Fibroblast of gingiva (primary cell): ENCODE measurements at places on chromosomes 13 and 19.

DNA sequence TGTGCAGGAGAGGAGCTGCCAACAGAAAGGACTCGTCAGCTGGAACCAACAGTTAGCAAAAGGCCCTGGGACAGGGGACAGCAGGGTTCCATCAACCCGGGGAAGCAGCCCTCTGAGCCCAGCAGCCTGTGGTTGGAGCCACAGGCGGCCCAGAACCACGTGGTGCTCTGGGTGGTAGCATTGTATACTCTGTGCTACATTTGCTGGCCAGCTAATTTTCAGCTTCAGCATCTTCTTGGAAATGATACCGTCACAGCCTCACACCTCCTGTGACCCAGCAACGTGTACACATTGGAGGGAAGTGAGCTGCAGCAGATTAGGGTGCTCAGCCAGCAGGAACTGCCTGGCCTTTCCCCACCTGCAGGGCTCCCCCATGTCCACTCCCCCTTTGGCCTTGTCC, 13.1 kb upstream of the MTIF3 start:
- DNase-seq, result no peak

DNA sequence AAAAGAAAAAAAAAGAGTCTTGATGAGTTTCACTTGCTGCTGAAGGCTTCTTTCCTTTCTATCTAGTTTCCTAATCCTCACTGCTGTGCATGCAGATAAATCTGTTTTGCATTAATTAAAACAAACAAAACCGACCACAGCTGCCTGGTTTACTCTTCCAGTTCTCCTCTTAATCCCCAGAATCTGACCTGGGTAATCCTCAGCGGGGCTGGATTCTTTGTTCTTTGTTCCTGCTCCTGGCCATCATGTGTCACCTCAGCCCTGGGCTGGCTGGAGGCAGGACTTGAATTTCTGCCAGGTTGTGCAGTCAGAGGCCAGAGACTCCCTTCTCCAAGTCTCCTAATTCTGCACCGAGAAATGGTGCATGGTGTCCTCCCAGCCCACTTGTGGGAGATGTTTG, 52.2 kb upstream of the CYP4F8 start:
- DNase-seq, result peak; percentile 49

DNA sequence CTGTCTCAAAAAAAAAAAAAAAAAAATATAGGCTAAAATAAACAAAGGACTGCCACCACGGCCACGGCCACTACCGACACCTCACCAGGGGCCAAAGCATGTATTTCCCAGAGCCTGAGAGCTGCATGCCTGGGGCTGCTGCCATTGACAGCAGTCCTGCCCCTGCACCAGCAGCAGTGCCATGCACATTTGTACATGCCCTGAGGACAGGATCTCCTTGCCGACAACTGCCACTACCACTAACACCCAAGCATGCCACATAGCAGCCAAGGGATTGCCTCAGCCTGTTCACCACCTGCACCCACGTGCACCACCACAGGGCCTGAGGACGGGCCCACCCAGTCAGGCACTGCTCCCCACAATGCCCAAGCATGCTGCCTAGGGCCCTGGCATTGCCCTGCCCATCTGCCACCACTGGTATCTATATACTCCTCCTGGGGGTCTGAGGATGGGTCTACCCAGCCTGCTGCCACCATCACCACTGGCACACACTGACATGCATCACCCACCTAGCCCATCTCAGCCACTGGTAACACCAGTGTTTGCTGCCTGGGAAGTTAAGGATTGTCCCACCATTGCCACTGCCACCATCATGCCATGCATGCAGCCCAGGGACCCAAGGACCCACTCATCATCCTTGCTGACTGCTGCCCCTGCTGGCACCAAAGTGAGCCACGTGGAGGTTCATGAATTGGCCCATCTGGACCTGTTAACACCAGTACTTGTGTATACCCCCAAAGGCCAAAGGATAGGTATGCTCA, 10.6 kb upstream of the NUP62 start:
- DNase-seq, result no peak

- no peak for DNase-seq
Observed at GRCh38 chr13:80931118-80931517, 590.2 kb upstream of the SPRY2 start.

DNA sequence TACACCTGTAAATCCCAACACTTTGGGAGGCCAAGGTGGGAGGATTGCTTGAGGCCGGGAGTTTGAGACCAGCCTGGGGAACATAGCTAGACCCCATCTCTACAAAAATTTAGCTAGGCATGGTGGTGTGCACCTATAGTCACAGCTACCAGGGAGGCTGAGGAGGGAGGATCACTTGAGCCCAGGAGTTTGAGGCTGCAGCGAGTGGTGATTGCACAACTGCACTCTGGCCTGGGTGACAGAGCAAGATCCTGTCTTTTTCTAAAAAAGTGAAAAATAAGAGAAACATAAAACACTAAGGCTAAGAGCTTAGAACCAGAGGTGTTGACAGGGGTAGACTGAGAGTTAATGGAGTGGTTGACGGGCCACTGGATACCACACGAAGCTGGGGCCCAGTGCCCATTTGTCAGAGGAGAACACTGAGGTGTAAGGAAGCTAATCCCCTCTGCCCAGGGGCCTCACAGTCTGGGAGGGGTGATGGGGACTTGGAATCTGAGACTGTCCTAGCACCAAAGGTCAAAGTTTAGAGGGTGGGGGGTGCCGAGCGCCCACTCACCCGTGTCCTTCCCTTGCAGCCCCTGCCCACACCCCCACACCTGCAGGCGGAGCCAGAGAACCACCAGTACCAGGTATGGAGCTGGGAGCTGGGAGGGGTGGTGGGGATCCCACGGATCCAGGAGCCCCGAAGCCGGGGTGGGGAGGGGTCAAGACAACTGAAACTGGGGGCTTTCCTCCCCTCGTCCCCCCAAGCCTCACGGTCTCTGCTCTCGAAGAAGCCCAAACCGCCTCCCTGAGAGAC, 10.9 kb downstream of the CEACAM19 start:
- DNase-seq, result no peak

GRCh38 chr13:21853779-21854178, 182.9 kb downstream of the FGF9 start:
- no peak for DNase-seq
